ENCODE measurements at places on chromosomes 7 and 10. TPM values are rescaled to one million over a fixed set of nuclear protein-coding genes. Genes with fewer than 3 reads are reported as not detected.

- peak; percentile 79 for DNase-seq
Measured at GRCh38 chr7:93228302-93228701, 2.0 kb upstream of the HEPACAM2 start.

GRCh38 chr10:61655335-61655851, 7.3 kb upstream of the CABCOCO1 start:
- no peak for DNase-seq

- DNase-seq, result no peak
Measured at GRCh38 chr10:14299556-14299955, 31.2 kb downstream of the FRMD4A start.

ACTL6B gene
- total RNA-seq, result not detected

CHCHD2 gene
- total RNA-seq, result 754 TPM

DNA sequence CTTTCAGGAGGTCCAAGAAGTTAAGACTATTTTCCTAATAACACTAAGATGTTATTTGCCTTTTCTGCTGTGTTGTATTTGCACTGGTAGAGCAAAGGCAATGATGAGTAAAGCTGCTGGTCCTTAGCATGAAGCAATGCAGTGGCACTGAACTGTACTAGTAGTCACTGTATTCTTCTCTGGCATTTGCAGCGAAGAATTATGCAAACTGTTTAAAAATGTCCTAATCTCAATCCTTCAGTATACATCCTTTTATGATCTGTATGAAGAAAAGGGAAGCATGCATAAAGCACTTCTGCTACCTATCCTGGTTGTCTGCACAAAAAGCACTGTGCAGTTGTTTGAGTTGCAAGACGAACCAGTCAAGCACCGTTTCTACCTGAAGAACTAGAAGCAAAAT, 20.4 kb downstream of the IGF2BP3 start:
- no peak for DNase-seq

DNA sequence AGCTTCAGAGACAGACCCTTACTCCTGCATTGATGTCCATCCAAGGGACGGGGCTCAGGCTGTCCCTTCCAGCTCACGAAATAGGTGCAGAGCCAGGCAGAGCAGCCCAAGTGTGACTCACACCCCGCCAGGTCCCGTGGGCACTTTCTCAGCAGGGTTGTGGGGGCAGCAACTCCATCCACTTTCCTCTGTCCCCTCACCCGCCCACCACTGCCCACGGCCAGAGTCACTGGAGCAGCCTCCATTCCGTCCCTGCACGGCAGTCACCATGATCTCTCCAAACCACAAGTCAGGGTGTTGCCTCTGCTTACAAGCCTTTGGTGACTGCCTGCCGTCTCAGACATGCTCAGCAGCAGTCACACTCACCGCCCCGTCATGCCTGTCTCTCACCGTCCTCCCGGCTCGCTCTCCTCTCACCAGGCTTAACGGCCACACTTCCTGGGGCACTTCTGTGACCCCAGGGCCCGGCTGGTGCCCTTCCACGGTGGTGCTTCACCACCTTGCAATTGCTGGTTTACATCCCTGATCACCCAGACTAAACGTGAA, 39.3 kb downstream of the CALML3 start:
- no peak for DNase-seq

- DNase-seq, result peak; percentile 22
Measured at GRCh38 chr10:88062385-88062784, 199.0 kb downstream of the PTEN start.

KNDC1 gene
- 0.34 TPM for total RNA-seq

DNA sequence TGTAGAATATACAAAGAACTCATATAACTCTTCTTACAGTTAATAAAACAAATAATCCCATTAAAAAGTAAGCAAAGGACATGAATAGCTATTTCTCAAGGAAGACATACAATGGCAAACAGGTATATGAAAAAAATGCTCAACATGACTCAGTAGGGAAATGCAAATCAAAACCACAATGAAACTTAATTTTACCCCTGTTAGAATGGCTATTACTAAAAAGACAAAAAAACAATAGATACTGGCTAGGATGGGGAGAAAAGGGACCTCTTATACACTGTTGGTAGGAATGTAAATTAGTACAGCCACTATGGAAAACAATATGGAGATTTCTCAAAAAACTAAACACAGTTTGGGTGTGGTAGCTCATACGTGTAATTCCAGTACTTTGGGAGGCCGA, 37.8 kb downstream of the HERPUD2 start:
- no peak for DNase-seq

- DNase-seq, result peak; percentile 25
Measured at GRCh38 chr10:98463976-98464754, 17.4 kb upstream of the HPS1 start.

GRCh38 chr7:101436221-101436735, 73.6 kb downstream of the COL26A1 start:
- no peak for DNase-seq

BAMBI gene
- total RNA-seq, result 288 TPM

DNA sequence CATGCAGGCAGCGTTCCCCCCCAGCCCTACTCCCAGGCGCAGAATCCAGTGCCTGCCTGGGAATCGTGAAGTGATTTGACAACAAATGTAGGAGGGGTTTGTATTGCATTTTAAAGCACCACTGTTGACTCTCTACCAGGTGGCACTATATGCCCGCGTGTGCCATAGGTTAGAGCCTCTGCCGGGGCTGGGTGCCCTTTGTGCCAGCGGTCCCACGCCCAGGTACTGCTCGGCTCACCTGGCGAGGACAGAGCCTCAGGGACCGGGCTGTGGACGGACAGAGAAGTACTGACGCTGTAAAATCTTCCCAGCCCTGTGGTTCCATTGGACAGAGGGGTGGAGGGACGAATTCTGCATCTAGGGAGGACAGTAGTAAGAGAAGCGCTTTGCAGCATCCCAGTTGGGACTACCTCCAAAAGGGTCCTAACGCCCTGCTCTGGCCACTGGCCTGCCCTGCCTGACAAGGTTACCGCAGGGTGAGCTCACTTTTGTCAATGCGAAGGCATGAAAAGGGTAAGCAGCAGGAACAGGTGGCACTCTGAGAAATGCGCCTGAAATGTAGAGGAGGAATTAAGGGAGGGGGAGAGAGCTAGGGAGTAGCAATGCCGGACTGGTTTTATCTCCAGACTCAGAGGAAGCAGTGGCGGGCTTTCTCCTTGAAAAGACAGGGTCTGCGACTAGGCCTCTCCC, 788 bp upstream of the CACNA2D1 start:
- DNase-seq, result no peak

- no peak for DNase-seq
Measured at GRCh38 chr7:18116661-18117060, 89.0 kb upstream of the PRPS1L1 start.

GRCh38 chr10:118763202-118763988, 8.6 kb upstream of the CACUL1 start:
- DNase-seq, result no peak

DNA sequence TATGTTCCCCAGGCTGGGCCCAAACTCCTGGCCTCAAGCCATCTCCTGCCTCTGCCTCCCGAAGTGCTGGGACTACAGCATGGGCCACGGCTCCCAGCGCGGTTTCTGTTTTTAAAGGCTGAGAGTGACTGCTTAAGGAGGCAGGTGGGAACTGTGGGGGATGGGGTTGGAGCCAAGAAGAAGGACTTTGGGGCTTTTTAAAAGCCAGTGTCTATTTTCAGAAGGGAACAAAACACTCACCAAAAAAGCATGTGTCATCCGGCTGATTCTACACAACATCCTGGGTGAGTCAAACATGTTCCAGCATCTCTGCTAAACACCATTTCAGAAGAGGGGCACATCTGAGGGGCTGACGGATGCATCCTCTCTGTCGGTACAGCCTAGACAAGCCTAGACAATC, 824.5 kb downstream of the TYW1 start:
- DNase-seq, result no peak

DNA sequence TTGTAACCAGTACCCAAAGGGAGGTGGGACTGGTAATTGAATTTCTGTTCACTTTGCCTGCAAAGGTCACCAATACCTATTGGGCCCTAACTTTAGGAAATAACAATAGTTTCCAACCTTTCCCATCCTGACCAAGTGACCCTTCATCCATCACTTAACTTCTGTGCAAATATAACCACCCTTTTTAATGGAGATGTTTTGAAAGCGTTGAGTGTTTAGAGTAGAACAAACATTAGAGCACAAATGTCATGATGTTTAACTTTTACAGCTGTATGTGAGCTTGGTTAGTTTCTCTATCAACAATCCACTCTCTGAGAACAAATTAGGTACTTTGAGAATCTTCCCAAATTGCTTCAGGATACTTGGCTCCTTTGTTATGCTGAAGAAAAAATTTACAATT, 66.4 kb downstream of the MET start:
- DNase-seq, result no peak

STAMBPL1 gene
- 8.2 TPM for total RNA-seq

RASA4B gene
- 1.1 TPM for total RNA-seq

PNLIP gene
- total RNA-seq, result not detected

GRCh38 chr7:135745703-135746312, 2.8 kb downstream of the FAM180A start:
- no peak for DNase-seq

DNA sequence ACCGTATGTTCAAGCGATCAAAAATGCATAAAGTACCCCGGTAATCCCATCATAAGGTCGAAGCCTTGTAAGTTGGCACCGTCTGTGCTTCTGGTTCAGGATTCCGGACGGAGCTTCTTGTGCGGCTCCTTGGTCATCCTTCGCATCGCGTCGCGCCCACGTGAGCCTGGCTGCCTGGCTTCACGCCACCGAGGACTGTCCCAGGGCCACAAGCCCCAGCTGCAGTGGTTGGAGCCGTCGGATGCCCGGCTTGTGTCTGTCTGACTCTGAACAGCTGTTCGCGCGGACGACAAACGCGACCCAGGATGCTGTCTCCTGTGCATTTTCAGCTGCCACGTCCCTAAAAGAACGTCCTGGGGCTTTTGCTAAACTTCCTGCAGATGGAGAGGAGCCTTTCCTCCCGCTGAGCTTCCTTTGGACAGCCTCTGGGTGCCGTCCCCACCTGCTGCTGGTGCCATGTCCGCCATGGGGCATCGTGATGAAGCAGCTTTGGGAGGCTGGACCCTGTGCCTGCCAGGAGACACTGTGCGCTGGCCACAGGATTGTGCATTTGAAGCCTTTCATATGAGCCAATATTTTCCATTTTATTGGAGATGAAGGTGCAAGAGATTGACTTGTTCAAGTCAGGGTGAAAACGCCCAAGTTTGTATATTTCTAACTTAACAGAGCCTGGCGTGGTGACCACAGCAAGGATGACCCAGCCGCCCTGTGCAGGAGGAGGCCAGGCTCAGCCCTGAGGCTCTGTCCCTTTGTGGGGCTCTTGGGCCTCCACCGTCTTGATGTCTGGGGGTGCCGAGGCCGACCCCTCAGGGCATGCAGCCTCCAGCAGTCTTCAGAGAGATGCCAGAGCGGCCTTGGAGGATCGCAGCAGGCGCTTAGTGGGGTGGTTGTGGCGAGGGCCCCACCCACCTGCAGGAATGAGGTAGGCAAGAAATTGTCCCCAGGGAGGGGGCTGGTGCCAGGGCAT, 6.7 kb upstream of the JAKMIP3 start:
- DNase-seq, result no peak

- no peak for DNase-seq
Measured at GRCh38 chr10:52668024-52668423, 104.6 kb downstream of the MBL2 start.

CYP3A7 gene
- not detected for total RNA-seq

DNA sequence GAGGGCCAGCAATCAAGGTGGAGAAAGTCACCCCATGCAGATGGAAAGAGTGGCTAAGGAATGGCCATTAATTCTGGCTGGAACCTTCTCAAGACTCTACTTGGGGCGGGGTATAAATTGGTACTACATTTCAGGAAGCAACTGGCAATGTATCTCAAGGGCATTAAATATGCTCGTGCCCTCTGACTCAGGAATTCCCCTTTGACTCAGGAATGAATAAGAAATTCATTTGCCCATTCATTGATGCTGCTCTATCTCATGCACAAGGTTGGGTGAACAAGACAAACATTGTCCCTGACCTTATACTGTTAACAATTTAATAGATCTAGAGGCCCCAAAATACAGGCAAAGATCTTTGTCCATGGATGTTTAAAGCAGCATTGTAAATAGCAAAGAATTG, 188.1 kb downstream of the MYOF start:
- peak; percentile 82 for DNase-seq

DNA sequence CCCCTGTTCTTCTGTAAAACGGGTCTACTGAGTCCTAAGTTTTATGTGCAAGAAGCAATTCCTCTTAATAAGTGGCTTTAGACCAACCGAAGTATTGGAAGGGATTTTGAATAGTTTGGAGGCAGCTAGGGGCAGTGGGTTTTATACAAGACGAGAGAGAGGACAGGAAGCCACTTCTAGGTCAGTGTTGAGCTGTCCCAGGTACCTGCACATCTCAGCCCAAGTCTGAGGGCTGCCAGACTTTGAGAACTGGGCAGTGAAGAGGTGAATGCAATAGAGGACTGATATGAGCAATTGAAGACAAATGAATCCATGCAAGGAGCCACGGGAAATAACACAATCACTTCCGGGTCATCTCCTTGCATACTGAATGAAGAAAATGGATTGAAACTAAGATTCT, 273.5 kb downstream of the KLF6 start:
- DNase-seq, result no peak

DNA sequence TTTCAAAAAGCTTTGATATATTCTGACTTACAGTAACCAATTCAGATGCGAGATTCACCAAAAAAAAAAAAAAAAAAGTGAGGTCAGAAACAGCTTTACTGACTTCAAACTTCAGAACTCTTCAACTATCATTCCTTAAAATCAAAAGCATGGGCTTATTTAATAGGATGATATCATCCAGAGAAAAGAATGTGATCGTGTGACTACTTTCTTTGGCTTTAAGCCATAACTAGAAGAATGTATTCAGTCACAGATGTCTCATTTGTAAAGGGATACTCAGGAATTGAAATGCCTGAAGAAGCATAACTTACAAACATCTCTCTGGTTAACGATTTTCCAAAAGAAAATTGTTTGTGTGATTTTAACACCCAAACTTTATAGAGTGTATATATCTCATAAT, 11.5 kb downstream of the TPK1 start:
- DNase-seq, result peak; percentile 63

- no peak for DNase-seq
Measured at GRCh38 chr7:64672414-64672813, 6.5 kb downstream of the ZNF107 start.

- no peak for DNase-seq
Measured at GRCh38 chr7:36820527-36821170, 96.4 kb upstream of the AOAH start.

- no peak for DNase-seq
Measured at GRCh38 chr10:127157089-127157488, 39.3 kb downstream of the INSYN2A start.

GRCh38 chr7:543501-544337, 24.1 kb upstream of the PDGFA start:
- no peak for DNase-seq
